Ascending aorta (tissue), 2 donors: ENCODE measurements at places on chromosomes 5 and 9.

GRCh38 chr5:5326115-5326758, 96.2 kb upstream of the ICE1 start:
- H3K4me1 ChIP-seq: no peaks in the 10 kb centered on the region
- H3K36me3 ChIP-seq: no peaks in the 10 kb centered on the region
- no peak overlapping the region for H3K4me3 ChIP-seq
- no peaks in the 10 kb centered on the region for H3K27me3 ChIP-seq

DNA sequence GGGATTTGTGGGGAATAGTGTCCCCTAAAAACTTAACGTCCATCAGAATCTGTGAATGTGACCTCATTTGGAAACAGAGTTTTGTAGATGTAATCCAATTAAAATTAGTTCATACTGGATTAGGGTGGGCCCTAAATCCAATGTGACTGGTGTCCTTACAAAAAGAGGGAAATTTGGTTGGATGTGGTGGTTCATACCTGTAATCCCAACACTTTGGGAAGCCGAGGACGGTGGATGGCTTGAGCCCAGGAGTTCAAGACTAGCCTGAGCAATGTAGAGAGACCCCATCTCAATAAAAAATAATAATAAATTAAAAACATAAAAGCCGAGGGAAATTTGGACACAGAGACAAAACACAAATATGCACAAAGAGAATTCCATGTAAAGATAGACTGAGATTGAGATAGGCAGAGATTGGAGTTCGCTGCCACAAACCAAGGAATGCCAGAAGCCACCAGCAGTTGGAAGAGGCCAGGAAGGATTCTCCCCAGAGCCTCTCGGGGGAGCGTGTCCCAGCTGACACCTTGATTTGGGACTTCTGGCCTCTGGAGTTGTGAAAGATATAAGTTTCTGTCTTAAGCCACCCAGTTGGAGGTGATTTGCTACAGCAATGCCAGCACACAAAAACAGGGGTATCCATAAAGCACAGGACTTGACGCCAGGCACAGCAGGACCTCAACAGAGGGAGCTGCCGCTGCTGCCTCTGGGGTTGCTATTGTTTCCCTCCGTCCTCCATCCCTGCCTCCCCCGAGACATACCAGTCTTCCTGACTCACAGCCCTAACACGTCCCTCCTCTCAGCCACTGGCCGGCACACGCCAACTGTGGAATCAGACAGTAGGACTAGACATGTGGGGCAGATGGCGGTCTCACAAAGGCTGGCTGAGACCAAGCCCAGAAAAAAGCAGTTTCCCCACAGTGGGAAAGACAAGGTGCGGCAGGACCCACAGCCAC, 73.8 kb upstream of the IL17B start:
- H3K36me3 ChIP-seq: no peaks in the 10 kb centered on the region
- peaks cover 69% of the 10 kb centered on the region for H3K4me1 ChIP-seq
- H3K4me3 ChIP-seq: no peak overlapping the region
- H3K27me3 ChIP-seq: no peaks in the 10 kb centered on the region

GRCh38 chr5:179397516-179397915, 52.3 kb upstream of the ADAMTS2 start:
- no peak overlapping the region for H3K27ac ChIP-seq
- no peak overlapping the region for H3K4me3 ChIP-seq
- H3K36me3 ChIP-seq: no peaks in the 10 kb centered on the region
- no peak for DNase-seq
- no peaks in the 10 kb centered on the region for H3K4me1 ChIP-seq
- no peaks in the 10 kb centered on the region for H3K27me3 ChIP-seq

DNA sequence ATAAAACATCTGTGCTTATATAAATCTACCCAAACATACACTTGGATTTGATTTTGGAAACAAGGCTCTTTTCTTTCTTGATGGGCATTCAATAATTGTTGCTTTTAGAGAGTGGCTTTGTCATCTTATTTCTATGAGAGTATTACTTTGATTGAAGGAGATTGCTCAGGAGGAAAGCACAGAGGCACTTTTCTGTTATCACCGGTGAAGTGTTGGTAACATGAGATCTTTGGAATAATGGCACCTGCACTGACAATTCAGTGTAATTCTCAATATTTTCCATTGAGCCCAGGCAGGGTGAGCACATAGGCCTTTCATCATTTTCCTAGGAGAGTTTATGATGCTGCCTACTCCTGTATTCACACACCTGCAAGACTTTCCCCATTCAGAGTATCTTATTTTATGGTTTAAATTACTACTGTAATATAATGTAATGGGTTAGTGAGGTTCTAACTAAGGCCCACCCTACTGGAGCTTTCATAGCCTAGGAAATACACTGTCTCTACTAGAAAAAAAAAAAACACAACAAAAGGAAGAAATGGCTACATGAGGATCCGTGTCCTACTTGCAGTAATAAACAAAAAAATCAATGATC, 244.3 kb downstream of the DENND1A start:
- no peak overlapping the region for H3K27ac ChIP-seq
- DNase-seq: no peak
- H3K4me3 ChIP-seq: no peak overlapping the region
- H3K36me3 ChIP-seq: no peaks in the 10 kb centered on the region
- H3K4me1 ChIP-seq: no peaks in the 10 kb centered on the region
